ENCODE measurements at places on chromosomes 6 and 20.
A peak's percentile ranks its signal among the peaks of the same experiment; 100 is the strongest.

- no peak for DNase-seq
- H3K27me3 ChIP-seq, result no peaks in the 10 kb centered on the region
- peaks cover 2% of the 10 kb centered on the region for H3K4me1 ChIP-seq
- no peak overlapping the region for H3K4me3 ChIP-seq
- H3K27ac ChIP-seq, result no peak overlapping the region
- no peaks in the 10 kb centered on the region for H3K36me3 ChIP-seq
Measured at GRCh38 chr6:2203264-2203663, 42.1 kb downstream of the GMDS start.

DNA sequence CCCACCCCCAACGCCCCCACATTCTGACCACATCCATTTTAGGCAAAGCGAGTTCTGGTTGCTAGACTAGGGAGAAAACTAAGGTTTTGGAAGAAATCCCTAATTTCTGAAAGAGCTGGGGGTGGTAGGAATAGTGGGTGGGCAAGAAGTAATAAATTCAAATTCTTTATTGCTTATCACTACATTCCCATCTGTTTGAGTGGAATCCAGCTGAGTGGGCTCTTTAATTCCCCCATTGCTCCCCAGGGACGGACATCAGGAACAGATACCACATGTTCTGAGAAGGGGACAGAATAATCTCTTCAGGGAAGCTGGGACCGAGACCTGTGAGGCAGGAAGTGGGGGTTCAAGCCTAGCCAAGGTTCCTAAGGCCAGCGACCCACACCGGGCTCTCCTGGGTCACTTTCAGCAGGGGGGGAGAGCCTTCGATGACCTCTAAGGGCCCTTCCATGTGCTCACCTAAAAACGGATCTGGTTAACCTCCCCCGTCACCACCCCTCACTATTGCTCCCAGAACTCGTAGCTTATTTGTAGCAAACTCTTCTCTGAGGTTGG lies 42.3 kb upstream of the MRPS10 start:
- no peak for DNase-seq
- H3K27ac ChIP-seq, result no peak overlapping the region
- no peaks in the 10 kb centered on the region for H3K27me3 ChIP-seq

DNA sequence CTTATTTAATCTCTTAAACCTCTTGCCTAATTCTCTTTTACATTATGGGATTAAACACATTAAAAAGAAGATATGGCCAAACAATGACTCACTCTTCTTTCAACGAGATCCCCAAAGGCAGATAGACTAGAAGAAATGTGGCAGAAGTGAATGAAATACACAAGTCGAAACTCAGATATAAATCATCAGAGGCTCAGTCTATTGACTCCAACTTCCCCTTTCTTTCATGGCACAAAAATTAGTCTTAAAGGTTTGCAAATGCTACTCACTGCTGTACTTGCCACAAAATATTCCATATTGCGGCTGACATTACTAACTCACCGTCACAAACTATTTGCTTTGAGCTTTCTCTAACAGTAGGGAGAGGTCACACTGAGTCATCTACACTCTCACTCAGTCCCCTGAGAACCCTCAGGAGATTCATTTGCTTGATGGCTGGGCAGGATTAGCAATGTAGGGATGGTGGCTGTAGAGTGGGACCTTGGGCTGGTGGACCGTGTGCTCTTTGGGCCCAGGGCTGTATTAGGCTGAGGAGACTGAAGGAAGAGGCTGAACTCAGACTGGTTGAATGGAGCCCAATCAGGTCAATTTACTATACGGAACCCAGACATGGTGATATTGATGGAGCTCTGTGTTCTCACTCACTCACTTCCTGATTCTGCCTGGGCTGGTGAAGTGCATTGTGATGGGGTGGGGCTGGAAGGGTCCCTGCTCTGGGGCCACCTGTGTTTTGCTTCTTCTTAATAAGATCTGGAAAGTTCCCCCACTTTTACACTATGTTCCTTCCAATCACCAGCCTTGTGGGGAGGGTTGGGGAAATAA lies 42.8 kb upstream of the UBR2 start:
- DNase-seq, result no peak
- H3K27ac ChIP-seq, result no peak overlapping the region
- no peaks in the 10 kb centered on the region for H3K27me3 ChIP-seq
- no peaks in the 10 kb centered on the region for H3K36me3 ChIP-seq
- H3K4me3 ChIP-seq, result no peak overlapping the region

DNA sequence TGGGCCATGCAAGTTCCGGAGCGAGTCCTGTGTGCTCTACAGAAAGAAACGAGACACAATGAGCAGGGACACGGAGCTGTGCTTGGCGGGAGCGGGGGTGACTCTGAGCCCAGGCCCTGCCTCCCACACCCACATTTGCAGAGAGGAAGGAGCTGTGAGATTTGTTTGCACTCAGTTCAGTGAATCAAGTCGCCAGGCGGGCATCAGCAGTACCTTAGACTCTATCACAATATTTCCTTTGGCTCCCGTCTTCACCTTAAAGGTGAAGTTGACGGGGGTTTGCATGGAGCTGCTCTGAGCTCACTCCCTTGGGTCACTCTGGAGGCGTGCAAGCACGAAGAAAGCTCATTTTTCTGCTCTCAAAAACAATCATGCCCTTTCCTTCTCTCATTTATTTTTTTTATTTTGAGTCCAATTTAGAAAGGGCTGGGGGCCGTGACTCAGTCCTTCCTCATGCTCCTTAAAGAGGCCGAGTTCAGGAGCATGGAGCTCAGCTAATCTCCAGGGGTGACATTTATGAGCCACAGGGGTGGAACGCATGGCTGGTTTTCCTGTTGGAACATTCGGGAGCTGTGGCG lies 188.2 kb downstream of the NFATC2 start:
- H3K4me1 ChIP-seq, result no peaks in the 10 kb centered on the region
- DNase-seq, result no peak
- no peak overlapping the region for H3K27ac ChIP-seq

GRCh38 chr6:168494726-168495125 lies 53.7 kb downstream of the SMOC2 start:
- H3K4me1 ChIP-seq, result peaks cover 18% of the 10 kb centered on the region
- H3K36me3 ChIP-seq, result no peaks in the 10 kb centered on the region
- no peak overlapping the region for H3K27ac ChIP-seq
- H3K4me3 ChIP-seq, result no peak overlapping the region

- no peak overlapping the region for H3K27ac ChIP-seq
- H3K27me3 ChIP-seq, result no peaks in the 10 kb centered on the region
- peaks cover 22% of the 10 kb centered on the region for H3K36me3 ChIP-seq
- no peak overlapping the region for H3K4me3 ChIP-seq
Measured at GRCh38 chr20:32224463-32224862, 16.8 kb downstream of the POFUT1 start.

- H3K4me1 ChIP-seq, result peaks cover 13% of the 10 kb centered on the region
- no peak overlapping the region for H3K4me3 ChIP-seq
- no peak for DNase-seq
- H3K27ac ChIP-seq, result peak overlapping the region; percentile 76
- H3K36me3 ChIP-seq, result no peaks in the 10 kb centered on the region
Measured at GRCh38 chr6:116398316-116399010, 27.7 kb downstream of the DSE start.

GRCh38 chr20:43285170-43285569 lies 95.5 kb upstream of the PTPRT start:
- no peak overlapping the region for H3K27ac ChIP-seq
- H3K4me3 ChIP-seq, result no peak overlapping the region
- no peaks in the 10 kb centered on the region for H3K36me3 ChIP-seq
- no peaks in the 10 kb centered on the region for H3K4me1 ChIP-seq

- peaks cover 6% of the 10 kb centered on the region for H3K27me3 ChIP-seq
- DNase-seq, result no peak
- H3K4me1 ChIP-seq, result peaks cover 10% of the 10 kb centered on the region
Measured at GRCh38 chr20:45402946-45403345, 5.1 kb upstream of the DBNDD2 start.

DNA sequence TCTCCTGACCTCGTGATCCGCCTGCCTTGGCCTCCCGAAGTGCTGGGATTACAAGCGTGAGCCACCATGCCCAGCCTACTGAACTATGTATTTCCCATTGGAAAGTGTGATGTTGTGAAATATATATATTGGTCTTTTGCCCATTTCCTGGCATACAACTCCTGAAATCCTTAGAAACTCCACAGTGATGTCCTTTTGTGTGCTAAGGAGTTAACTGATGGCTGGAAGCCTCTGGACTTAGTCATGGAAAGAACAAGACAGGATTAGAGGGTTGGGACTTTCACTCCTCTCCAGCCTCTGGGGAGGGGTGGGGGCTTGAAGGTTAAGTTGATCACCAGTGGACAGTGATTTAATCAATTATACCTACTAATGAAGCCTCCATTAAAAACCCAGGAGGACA lies 7.1 kb downstream of the PANK2 start:
- H3K27ac ChIP-seq, result no peak overlapping the region
- DNase-seq, result no peak
- peaks cover 36% of the 10 kb centered on the region for H3K4me1 ChIP-seq
- no peak overlapping the region for H3K4me3 ChIP-seq
- peaks cover 4% of the 10 kb centered on the region for H3K36me3 ChIP-seq
- no peaks in the 10 kb centered on the region for H3K27me3 ChIP-seq

DNA sequence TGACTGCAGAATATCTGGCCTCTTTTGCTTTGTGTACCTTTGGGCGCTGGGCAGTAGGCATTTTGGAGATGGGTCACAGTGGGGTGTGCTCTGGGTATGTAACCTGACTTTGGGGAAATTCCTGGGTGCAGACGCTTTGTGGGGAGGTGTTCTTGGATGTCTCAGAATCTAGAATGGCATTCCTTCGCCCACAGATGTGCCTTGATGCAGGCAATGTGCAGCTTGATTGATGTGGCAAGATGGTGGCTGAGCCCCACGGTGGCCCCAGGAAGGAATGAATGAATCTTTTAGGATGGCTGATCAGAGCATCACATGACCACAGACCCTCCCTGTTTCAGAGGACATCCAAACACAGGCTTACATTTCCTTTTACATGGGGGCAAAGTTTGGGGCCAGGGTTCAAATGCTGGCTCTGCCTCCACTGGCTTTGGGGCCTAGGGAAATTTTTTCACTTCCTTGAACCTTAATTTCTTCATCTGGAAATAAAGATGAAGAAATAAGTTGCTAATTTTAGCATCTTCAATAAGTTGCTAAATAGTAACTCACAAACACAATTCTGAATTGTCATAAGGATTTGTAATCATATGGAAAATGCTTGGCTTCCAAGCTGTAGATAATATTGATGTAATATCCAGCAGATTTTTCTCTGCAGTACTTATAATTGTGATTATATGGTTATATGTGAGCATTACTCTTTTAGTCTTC lies 5.6 kb downstream of the PPP1R16B start:
- no peak overlapping the region for H3K27ac ChIP-seq
- DNase-seq, result no peak
- no peaks in the 10 kb centered on the region for H3K4me1 ChIP-seq
- H3K4me3 ChIP-seq, result no peak overlapping the region
- H3K36me3 ChIP-seq, result no peaks in the 10 kb centered on the region

GRCh38 chr20:47150403-47151152 lies 205.9 kb downstream of the ZMYND8 start:
- H3K36me3 ChIP-seq, result no peaks in the 10 kb centered on the region
- H3K4me3 ChIP-seq, result no peak overlapping the region
- no peaks in the 10 kb centered on the region for H3K27me3 ChIP-seq
- peaks cover 3% of the 10 kb centered on the region for H3K4me1 ChIP-seq
- DNase-seq, result peak; percentile 37

DNA sequence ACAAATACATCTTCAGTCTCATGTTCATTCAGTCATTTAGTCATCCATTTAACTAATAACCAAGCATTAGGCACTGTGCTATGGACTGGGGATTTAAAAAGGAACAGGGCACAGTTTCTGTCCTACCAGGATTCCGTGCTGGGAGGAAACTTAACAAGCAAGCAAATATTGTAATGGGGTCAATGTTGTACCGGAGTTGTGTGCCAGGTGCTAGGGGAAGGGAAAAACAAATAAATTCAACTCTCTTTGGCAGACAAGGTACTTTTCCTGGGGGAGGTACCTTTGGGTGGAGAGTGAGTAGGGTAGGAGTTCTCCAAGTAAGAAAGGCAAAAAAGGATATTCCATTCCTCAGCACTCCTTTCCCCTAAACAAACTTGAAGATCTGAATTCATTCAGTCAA lies 90.3 kb downstream of the OLIG3 start:
- H3K27me3 ChIP-seq, result no peaks in the 10 kb centered on the region
- H3K4me1 ChIP-seq, result peaks cover 7% of the 10 kb centered on the region
- no peak overlapping the region for H3K27ac ChIP-seq
- no peak overlapping the region for H3K4me3 ChIP-seq
- no peak for DNase-seq

DNA sequence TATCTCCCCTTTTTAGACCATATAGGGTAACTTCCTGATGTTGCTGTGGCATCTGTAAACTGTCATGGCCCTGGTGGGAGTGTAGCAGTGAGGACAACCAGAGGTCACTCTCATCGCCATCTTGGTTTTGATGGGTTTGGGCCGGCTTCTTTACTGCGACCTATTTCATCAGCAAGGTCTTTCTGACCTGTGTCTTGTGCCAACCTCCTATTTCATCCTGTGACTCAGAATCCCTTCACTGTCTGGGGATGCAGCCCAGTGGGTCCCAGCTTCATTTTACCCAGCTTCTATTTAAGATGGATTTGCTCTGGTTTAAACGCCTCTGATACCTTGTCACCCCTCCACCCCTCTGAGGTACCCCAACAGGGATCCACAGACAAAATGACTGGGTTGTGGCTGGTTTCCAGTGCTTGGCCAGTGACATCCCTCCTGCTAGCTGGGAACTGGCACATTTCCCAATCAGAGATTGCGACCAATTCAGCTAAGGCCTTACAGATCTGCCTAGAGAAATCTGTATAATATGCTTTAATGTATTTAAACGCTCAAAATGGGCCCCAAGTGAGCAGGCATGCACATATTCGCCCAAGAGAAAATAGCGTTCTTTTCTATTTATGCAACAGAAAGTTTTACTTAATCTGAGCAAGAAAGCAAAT lies 315.6 kb upstream of the QKI start:
- no peaks in the 10 kb centered on the region for H3K36me3 ChIP-seq
- H3K4me1 ChIP-seq, result no peaks in the 10 kb centered on the region
- H3K4me3 ChIP-seq, result no peak overlapping the region
- H3K27me3 ChIP-seq, result no peaks in the 10 kb centered on the region
- no peak for DNase-seq
- H3K27ac ChIP-seq, result no peak overlapping the region

- DNase-seq, result peak; percentile 80
- H3K4me1 ChIP-seq, result no peaks in the 10 kb centered on the region
- no peak overlapping the region for H3K4me3 ChIP-seq
- no peaks in the 10 kb centered on the region for H3K36me3 ChIP-seq
- H3K27me3 ChIP-seq, result peaks cover 7% of the 10 kb centered on the region
- H3K27ac ChIP-seq, result no peak overlapping the region
Measured at GRCh38 chr20:61045876-61046585, 206.0 kb upstream of the CDH4 start.
